ENCODE measurements at places on chromosomes 2 and 18. TPM values are rescaled to one million over a fixed set of nuclear protein-coding genes. Genes with fewer than 3 reads are reported as not detected.
A peak's percentile ranks its signal among the peaks of the same experiment; 100 is the strongest.

GRCh38 chr2:234491281-234491680 lies 5.6 kb downstream of the ARL4C start:
- DNase-seq = peak; percentile 49

- DNase-seq = no peak
These were observed 249.9 kb downstream of the PLCL1 start for GRCh38 chr2:198054299-198054698.

GRCh38 chr2:68385220-68385906 lies 20.3 kb downstream of the PLEK start:
- peak; percentile 59 for DNase-seq

DNA sequence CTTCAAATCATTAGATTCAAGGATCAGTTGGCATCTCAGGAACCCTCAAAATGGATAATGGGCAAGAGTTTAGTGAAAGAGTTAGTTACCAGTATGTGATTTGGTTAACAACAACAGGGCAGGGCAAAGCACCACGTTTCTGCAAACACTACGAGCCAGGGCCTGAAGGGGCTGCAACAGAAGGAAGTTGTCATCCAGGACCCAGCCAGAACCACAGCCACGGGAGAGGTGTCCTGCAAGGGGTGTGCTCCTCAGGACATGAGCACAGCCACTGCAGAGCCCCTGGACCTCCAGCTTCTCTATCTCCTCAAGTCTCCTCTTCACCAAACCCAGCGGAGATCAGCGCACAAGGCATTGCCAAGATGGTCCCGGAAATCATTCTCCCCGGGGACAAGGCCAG lies 173.3 kb upstream of the PIEZO2 start:
- DNase-seq = no peak

DNA sequence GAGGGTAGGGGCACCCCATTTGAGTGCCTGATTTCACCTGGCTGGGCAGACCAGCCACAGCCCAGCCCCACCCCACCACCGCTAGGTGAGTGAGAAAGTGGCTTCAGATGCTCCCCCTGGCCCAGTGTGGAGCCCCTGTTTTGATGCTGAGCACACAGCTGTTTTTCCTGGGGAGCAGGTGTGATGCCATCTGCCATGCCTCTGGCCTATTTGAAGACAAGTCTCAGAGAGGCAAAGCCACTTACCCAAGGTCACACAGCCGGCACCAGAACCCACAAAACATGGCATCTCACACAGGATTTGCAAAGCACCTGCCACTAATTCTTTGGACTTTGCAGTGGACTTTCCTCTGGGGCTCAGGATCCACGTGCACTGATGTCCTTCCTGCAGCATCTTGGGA lies 131.3 kb downstream of the INHBB start:
- DNase-seq = no peak

GRCh38 chr2:224731665-224732064 lies 15.5 kb upstream of the CCDC195 start:
- DNase-seq = no peak

DNA sequence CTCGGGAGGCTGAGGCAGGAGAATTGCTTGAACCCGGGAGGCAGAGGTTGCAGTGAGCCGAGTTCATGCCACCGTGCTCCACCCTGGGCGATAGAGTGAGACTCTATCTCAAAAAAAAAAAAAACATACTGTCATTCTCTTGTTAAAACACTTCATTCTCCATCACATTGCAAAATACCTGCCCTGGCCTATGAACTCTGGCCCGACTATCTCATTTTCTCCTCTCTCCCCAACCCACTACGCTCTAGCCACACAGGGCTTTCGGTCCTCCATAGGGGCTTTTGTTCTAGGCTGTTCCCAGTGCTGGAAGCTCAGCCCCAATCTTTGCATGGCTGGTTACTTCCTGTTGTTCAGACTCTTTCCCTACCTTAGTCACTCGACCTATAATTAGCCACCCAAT lies 10.3 kb downstream of the CEP76 start:
- DNase-seq = no peak

- no peak for DNase-seq
These were observed 67.8 kb downstream of the PTGR3 start for GRCh38 chr18:75141166-75141565.

GRCh38 chr18:67582488-67582887 lies 66.0 kb upstream of the DSEL start:
- no peak for DNase-seq

DNA sequence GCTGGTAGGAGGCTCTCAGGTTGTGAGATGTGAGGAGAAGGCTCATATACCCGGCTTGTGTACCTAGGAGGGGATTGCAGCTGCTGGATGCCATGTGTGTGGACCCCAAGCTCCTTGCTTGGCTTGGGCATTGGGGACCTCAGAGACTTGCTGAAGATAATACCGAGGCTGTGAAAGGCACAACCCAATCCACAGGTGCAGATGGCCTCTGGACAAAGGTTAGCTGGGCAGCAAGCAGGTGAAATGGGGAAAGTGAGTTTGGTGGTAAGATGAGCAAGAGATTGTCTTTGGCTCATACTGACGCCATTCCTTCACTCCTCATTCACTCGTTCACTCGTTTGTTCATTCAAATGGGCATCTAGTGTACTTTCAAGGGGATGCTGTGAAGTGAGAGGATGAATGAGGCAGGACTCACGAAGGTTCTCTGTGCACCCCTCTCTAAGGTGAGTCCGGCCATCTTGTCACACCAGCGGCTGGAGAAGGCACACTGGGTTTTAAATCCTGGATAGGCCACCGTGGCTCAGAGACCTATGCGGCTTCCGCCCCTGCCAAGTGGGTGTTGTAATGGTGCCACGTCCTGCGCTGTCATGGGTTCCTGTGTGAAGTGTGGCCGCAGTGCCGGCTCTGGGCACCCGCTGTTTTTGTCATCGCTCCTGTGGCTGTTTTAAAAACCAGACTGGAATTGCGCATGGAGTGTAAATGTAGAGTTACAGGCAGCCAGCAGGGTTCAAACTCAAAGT lies 13.7 kb downstream of the FBLN7 start:
- DNase-seq = no peak

DNA sequence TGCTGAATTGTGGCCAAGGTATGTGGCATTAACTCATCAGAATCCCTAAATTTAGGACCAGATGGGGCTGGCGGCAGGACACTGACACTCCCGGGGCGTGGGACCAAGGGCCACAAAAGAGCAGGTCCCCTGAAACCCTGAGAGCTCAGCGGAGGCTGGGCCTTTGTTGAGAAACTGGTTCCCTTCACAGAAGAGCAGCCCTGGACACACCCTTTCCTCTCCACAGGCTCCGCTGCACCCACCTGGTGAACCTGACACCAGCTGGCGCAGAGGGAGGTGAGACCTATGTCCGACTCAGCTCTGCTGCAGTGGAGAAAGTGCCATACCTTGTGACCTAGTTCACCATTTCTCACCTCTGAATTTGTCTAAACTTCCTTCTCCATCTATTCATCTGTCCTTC lies 119.5 kb downstream of the RTP5 start:
- no peak for DNase-seq

DNA sequence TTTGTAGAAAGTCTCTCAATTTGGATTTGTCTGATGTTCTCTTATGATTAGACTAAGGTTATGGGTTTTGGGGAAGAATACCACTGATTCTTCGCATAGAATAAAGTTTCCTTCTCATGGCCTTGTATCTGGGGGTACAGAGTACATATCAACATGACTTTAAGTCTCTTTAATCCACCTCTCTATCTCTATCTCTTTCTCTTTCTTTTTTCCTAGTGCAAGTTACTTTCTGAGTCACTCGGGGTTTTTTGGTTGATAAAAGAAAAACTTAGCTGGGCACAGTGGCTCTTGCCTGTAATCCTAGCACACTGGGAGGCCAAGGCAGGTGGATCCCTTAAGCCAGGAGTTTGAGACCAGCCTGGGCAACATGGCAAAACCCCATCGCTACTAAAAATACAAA lies 100.1 kb upstream of the MAP4K3 start:
- DNase-seq = no peak

- no peak for DNase-seq
These were observed 63.1 kb upstream of the B3GNT7 start for GRCh38 chr2:231332388-231332787.

DNA sequence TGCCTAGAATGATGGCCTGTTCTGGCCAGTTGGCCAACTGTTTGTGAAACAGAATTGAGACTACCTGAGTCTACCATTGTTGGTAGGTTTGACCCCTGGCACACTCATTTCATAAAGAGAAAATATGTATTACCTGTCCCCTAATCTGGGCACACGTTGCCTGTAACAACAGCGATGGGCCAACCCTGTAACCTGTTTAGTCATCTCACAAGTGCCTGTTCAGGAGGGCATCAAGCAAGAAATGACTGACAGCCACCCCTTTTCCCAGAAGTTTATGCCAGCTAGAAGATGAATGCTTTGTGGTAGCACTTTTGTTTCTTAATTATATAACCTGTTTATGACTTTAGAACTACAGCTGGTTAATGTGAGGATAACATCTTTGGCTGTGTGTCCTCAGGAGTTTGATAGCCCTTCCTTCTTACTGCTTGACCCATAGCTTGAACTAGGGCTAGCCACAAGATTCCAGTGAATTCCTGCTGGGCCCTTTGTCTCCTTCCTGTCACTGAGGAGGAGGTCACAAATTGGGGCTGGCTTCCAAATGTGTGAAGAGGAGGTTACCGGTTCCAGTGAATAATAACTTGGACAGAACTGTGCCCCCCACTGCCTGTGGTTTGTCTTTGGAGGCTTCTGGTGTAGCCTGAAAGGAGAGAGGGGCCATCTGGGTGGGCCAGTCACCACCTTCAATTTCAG lies 273.9 kb upstream of the EPAS1 start:
- no peak for DNase-seq

- no peak for DNase-seq
These were observed 405.3 kb downstream of the STK39 start for GRCh38 chr2:167842047-167842446.

Gene AQP12B
- total RNA-seq = not detected

Gene FAHD2B
- total RNA-seq = 14.9 TPM

Gene HOXD1
- not detected for total RNA-seq

Gene KCNG2
- not detected for total RNA-seq

Gene FSHR
- total RNA-seq = not detected

Gene SS18
- 72.2 TPM for total RNA-seq

Gene PLCL1
- total RNA-seq = 2.8 TPM

Gene C2orf80
- not detected for total RNA-seq

Gene OXER1
- 0.19 TPM for total RNA-seq

Gene RAD51AP2
- not detected for total RNA-seq

Gene TNFRSF11A
- 10.9 TPM for total RNA-seq

Gene DYSF
- total RNA-seq = 19.5 TPM

Gene TNS1
- total RNA-seq = 2.1 TPM
